ENCODE measurements at places on chromosomes 2 and 18.

DNA sequence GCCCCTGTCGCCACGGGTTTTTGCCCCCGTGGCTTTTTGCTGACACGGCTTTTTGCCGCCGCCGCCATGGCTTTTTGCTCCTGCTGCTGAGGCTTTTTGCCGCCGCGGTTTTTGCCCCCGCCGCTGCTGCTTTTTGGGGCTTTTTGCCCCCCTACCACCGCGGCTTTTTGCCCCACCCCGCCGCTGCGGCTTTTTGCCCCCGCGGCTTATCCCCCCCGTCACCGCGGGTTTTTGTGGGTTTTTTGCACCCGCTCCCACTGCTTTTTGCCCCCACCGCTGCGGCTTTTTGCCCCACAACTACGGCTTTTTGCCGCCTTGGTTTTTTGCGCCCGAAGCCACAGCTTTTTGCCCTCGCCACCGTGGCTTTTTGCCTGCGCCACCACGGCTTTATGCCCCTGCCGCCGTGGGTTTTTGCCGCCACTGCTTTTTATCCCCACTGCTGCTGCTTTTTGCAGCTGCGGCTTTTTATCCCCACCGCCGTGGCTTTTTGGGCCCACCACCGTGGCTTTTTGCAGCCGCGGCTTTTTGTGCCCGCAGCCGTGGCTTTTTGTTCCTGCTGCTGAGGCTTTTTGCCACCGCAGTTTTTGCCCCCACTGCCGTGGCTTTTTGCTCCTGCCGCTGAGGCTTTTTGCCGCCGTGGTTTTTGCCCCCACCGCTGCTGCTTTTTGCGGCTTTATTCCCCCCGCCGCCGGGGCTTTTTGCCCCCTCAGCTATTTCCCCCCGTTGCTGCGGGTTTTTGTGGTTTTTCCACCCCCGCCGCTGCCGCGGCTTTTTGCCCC is 2798.0 kb upstream of the TEKT4 start:
- DNase-seq: no peak

- DNase-seq: no peak
These were observed 118.5 kb upstream of the TACR1 start for GRCh38 chr2:75317802-75318201.

GRCh38 chr2:46200100-46200690 is 97.0 kb upstream of the EPAS1 start:
- no peak for DNase-seq

DNA sequence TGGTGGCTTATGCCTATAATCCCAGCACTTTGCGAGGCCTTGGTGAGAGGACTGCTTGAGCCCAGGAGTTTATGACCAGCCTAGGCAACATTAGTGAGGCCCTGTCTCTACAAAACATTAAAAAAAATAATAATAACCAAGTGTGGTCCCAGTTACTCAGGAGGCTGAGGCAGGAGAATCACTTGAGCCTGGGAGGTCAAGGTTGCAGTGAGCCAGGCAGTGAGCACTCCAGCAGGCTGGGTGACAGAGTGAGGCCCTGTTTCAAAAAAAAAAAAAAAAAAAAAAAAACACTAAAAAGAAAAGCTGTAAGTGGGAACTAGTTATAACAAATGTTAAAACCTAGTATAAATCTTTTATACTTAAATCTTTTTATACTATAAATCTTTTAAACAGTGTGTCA is 146.2 kb upstream of the ITGA4 start:
- DNase-seq: no peak

- no peak for DNase-seq
These were observed 69.8 kb upstream of the TANK start for GRCh38 chr2:161090411-161090810.

- no peak for DNase-seq
These were observed 58.8 kb upstream of the ANKRD44 start for GRCh38 chr2:197369228-197369932.

DNA sequence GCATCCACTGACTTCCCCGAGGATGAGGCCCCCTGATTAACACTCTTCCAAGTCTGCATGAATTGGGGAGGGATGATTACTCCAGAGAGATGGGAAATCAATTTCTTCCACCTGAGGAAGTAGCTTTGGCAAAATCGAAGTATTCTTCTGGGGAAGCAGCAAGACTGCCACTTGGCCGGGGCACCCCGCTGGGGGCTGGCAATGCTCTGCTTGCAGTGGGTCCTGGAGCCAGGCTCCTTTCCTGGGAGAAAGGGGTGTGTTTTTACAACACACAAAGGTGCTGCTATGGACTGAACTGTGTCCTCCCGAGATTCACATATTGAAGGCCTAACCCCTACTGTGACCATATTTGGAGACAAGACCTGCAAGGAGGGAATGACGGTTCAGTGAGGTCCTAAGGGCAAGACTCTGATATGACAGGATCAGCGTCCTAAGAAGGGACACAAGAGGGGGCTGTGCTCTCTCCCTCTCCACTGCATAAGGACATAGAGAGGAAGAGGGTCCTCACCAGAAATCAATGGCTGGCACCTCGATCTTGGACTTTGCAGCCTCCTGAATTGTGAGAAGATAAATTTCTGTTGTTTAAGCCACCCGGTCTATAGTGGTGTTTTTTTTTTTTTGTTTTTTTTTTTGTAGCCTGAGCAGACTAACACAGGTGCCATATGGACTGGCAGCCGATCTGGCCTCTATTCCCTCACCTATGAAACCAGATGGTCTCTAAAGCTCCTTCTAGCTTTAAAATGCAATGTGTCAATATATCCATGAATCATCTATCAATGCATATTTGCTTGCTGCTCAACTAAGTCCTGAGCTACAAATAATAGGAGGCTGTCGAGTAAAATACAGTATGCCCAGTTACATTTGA is 3.6 kb upstream of the SMARCAL1 start:
- DNase-seq: no peak

- no peak for DNase-seq
These were observed 306.5 kb upstream of the ZNF521 start for GRCh38 chr18:25658476-25658875.

DNA sequence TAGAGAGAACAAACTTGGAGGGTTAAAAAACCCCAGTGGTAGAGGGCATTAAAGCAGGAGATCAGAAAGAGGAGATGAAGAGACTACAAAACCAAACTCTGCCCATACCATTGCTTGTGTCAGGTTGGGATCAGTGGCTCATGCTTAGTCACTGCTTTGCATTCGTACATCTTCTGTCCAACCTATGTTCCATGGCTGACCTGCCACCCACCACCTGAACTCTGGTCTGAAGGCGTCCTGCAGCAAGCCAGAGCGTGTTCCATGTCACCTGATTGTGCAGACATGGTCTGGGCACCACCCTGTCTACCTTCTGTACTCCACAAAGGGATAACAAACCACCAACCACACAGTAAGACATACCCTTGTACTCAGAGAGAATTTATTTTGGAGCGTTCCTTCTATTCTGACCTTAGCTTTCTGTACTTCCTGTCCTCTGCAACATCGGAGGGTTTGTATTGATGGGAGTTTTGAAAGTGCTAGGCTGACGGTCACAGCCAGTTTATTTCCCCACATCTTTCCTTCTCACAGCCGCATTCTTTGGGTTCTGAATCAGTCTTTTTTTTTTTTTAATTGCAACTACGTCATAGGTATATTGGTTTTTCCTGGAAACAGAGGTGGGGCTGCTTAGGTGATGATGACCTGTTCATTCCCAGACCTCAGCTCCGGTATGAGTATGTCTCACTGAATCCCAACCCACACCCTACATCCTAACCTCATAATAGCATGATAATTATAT is 88.3 kb downstream of the SOWAHC start:
- DNase-seq: no peak

DNA sequence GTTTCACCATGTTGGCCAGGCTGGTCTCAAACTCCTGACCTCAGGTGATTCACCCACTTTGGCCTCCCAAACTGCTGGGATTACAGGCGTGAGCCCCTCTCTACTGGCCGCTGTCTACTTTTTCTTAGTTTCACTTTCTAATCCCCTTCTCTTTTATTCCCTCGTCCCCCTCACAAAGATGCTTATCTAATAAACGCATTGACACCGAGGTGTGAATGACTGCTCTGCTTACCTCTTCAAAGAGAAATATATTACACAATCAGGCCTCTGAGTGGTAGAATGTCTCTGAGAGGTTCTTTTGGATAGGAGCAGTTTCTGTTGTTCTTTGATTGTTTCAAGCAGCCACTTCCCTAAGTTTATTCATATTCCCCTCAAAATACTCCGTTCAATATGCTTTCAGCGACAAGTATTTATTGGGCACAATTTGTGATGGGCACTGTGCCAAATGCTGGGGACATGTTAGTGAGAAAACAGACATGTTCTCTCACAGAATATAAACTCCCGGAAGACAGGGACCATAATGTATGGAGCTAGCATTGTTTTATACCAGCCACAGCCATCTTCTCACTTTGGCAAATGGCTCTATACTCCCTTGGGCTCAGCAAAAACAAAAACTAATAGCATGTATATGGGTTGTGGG is 34.7 kb upstream of the RAPH1 start:
- no peak for DNase-seq

DNA sequence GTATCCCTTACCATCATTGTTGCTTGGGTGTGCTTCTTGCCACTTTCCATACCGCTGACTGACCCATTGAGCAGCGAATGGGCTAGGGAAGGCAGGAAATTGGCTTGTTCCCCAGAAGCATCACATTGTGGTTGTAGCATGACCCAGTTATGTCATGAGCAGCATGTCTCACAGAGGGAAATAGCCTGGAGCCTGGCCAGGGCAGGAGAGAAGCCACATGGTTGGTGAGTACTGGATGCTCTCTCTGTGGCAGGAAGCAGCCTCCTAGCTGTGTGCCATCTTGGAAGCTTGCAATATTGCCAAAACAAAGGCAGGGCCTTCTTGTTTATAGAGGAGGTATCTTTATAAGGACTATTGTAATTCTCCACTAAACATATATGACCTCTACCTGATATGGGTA is 482.6 kb downstream of the PIK3C3 start:
- DNase-seq: no peak

DNA sequence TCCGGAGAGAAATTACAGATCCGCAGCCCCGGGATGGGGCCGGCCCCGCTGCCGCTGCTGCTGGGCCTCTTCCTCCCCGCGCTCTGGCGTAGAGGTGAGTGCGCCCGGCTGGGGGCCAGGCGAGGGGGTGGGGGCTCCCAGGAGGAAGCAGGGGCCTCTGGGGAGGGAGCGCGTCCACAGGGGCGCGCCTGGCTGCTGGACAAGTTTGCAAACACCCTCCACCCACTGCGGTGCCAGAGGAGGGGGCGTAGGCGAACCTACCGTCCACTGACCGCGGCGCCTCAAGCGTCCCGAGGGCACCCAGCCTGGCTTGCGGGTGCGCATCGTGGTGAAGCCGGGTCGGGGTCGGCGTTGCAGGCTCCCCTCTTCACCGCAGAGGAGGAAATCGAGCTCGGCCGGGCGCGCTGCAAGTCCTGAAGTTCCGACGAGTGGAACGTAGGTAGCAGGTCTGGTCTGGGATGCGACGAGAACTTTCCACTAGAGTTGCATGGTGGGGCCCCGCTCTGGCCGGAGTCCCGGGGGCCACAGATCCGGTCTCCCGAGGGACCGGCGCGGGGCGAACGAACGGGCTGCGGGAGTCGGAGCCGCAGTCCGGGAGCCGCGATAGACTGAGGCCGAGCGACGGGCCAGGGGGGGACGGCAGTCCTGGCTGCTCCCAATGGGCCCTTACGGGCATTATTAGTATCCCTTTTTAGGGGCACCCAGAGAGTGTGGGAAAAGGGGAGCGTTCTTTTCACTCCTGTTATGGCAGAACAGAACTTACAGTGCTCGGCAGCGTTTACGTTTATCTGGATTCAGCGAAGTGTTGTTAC is 502 bp downstream of the MERTK start:
- DNase-seq: no peak

GRCh38 chr2:216827073-216827720 is 32.7 kb downstream of the TNP1 start:
- DNase-seq: no peak

- no peak for DNase-seq
These were observed 8.5 kb downstream of the SPEG start for GRCh38 chr2:219443016-219443696.

DNA sequence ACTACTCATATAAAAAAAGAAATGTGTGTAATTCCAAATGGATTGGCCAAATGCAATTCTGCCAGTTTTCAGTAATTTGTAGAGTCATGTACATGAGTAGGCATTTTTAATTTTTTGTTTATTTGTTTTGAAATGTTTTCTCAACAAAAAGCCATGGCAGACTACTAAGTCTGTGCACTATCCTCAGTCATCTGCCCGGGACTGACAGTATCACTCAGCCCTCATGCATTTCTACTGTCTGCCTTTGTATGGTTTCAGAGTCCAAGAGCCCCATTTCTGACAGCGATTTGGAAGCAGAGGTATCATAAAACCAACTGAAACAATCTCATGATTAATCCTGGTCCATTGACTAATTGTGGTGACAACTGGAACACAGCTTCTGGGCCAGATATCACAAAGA is 109.9 kb upstream of the NYAP2 start:
- no peak for DNase-seq

DNA sequence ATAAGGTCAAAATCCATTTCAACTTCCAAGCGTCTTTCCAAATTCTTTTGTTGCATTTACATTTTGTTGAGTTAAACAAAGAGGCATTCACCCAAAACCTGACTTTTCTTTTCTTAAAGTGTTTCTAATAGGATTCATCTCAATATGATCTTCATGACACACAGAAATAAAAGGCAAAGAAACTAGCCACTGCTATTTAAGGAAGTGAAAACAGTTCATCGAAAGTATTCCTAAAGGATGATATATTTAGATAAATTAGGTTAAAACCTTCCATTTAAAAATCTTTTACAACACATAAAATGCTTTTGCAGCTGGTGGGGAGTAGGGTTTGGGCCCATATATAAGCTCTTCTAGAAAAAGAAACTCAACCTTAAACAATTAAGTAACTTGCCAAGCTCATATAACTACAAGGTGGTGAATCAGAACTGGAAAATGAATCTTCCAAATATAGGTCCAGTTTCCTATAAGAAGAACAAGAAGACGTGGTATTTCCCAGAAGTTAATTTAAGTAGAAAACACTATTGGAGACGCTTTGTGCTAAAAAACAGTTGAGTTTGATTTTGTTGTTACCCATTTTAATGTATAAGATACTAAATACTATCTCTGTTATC is 336.0 kb upstream of the HNRNPA3 start:
- no peak for DNase-seq

- no peak for DNase-seq
These were observed 165.1 kb upstream of the NDUFV2 start for GRCh38 chr18:8937160-8938094.

DNA sequence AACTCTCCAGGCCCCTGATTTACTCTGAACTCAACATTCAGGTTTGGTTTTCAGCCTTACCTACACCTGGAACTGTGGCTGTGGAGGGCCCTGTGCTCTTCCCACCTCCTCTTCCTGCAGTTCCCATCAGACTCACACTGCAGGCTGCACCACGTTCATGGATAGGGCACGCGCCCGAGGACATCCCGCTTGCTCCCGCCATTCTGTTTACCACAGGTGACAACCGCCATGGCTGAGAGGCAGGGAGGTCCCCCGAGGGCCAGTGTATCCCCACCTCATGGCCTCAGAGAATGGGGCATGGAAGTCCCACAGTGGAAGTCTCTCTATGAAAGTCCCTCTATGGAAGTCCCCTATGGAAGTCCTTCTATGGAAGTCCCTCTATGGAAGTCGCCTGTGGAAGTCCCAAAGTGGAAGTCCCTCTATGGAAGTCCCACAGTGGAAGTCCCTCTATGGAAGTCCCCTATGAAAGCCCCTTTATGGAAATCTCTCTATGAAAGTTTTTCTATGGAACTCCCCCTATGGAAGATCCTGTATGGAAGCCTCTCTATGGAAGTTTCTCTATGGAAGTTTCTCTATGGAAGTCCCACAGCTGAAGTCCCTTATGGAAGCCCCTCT is 358.4 kb upstream of the SALL3 start:
- DNase-seq: no peak

- DNase-seq: peak; percentile 74
These were observed 807 bp downstream of the GAREM1 start for GRCh38 chr18:32469691-32470459.

Measured in tibial artery (tissue), 4 donors.